ENCODE measurements at places on chromosomes 1 and 21.
A peak's percentile ranks its signal among the peaks of the same experiment; 100 is the strongest.

GRCh38 chr1:87530042-87530807 is 201.5 kb downstream of the LMO4 start:
- DNase-seq, result no peak

- no peak for DNase-seq
These were observed 52.3 kb upstream of the POU2F1 start for GRCh38 chr1:167168424-167168823.

DNA sequence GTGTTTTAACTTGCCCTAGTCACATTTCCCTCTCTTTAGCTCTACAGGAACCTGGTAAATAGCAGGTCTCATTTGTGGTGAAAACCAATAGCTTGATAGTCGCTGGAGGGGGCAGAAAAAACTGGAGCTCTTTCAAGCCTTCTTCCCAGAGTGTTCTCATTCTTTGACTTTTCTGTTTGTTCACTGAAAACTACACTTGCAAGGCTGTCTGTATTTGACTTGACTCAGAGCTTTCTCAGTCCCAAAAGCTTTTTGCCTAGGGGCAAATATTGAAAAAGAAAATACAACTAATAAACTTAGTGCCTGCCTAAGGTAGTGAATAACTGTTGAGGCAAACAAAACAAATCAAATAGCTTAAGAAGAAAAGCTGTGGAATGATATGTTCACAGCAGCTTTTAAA is 217.1 kb upstream of the CHRM3 start:
- DNase-seq, result no peak

DNA sequence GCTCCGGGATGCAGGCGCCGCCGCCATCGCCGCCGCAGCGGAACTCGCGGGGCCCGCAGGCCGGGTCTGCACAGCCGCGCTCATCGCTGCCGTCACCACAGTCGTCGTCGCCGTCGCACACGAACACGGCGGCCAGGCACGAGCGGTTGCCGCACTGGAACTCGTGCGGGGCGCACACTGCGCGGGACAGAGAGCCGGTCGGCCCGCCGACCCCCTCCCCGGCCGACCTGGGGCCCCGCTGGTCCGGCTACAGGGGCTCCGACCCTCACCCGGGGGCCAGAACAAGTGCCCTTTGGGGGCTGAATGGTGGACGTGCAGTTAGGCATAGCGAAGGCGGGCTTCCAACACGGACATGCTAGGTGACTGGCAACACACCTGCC is 38.6 kb upstream of the MAGOH start:
- no peak for DNase-seq

DNA sequence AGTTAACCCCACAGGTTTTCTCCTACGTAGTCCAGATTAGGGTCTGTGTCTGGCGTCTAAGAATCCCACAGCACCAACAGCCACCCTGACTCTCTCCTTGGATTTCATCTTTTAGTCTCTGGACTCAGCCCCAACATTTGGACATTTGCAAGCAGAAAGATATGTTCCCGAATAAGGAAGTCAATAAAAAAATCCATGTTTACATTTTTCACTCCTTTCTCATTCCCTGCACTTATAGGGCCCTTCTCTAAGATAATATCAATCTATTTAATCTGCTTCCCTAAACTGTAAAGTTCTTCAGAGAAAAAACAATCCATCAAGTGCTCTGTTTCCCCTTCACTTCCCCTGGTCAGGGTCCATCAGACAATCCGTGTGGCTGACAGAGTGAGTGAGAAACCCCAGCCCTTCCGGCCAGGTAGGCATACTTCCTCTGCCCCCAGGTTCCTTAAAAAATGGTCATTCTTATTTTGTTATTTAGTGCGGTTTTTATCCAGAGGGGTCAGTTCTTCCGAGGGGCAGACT is 105.9 kb upstream of the CDC42BPA start:
- DNase-seq, result no peak

DNA sequence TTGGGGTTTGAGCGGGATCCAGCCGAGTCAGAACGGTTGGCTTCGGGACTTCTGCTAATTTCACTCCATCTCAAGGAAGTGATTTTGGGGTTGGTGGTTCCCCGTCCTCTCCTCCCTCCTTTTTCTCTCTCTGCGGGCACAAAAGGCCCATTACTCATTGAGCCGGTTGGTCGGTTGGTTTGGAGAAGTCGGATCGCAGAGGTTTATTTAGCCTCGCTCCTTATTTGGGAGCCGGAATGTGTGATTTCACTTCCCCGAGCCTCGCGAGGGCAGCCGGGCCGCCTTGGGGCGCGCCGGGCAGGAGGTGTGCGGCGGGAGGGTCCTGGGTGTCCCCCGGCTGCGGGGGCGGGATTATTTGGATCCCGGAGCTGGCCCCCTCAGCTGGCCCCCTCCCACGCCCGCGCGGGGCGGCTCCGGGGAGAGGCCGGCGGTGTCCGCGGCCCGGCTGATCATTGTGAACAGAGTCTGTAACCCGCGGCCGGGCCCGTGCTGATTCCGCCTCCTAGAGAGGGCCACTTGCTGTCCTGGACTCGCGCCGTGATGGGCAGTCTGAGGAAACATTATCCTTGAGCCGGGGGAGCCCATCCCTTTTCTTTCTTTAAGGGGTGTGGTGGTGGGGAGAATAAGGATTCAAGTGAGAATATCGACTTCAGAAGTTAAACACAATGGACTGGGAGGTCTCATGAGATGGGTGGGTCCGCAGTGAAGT is 1.2 kb downstream of the MAPKAPK2 start:
- DNase-seq, result peak; percentile 74

DNA sequence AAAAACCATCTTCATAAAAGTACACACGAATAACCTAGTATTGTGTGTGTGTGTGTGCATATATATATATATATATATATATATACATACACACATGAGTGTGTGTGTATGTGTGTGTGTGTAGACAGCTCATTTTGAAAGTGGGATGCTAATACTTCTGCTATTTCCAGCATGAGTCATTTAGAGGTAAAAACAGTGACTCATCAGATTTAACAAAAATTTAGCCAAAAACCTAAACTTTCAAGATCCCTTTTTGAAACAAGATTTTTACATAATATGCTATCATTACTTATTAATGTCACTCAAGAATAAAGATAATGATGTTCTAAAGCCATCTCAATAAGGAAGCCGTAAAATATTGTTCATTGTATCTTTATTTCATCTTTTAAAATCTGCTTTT is 35.6 kb upstream of the ADGRL4 start:
- no peak for DNase-seq

DNA sequence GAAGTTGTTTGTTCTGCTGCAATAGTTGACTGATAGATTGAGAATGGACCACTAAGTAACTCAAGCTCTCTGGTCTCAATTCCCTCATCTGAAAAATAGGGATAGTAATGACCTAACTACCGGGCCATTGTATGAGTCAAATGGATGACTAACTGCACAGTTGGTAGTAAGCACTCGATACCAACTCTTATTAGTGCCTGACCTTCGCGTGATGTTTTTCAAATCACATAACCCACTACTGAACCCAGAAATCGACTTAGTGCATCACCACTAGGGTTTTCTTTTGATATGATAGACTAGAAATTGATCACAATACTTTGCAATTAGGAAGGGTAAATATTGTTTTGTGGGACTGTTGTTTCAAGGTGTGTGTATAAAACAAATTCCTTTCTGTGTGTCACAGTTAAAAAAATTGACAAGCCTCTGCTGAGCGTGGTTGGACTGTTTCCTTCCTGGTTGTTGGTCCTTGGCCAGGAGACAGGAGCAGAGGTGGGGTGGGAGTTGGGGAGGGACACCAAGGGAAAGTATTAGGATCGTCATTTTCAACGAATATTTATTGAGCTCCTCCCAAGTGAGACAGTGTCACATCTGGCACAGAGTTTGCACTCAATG is 54.0 kb upstream of the LRP8 start:
- no peak for DNase-seq

- no peak for DNase-seq
These were observed 6.1 kb downstream of the ZNF124 start for GRCh38 chr1:247165674-247166073.

DNA sequence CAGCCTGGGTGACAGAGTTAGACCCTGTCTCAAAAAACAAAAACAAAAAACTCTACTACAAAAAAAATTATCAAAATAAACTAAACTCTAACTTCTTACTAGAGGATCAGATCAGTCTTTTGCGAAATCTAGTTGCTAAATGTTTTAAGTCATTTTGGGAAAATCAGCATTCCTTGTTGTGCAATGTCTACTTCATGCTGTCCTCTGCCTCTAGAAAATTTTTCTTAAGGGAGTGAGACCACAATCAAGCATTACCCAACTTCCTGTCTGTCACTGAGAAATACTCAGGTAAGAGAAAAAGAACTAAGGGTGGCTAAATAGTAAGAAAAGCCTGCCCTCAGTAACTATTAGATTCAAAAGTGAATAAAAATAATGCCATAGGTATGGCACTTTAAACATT is 67.2 kb upstream of the FOXD3 start:
- DNase-seq, result no peak

DNA sequence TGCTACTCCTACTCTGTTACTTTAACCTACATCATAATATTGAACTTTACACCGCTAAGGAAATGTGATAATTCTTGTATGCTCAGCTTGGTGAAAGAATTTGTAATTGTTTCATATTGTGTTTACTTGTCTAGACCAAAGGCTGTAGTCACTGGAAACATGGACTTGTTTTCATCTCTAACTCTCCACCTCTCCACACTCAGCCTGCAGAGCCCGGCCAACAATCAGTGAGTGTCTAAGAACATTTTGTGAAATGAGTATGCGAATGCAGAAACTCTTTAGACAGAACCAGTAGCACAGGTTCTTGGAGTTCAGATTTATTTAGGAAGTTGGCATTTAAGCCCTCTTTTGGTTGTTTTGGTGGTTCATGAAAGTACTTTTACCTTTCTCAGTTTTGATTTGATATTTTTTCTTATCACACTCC is 3.2 kb upstream of the RWDD3 start:
- no peak for DNase-seq

DNA sequence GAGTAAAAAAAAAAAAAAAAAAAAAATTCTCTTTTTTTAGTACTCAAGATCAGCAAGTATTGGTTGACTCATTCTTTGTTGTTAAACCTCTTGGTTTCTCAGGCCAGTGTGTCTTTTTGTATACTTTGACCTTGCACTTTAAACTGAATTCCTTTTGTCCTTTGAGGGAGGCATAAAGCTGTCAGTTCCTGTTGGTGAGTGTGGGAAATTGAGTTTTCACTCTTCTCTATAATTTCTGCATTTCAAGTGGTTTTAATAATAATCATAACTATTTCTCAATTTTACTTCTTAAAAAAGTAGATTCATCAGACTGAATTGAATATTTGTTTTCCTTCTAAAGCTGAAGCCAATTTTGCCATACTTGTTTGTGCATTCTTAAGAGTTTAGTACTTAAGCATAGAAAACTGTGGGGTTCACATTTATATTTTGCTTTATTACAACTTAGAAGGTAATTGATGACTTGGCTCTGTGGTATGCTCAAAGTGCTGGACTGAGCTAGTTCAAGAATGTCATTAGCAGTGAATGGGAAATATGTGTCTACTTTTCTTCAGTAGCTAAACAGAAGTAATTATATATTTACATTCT is 43.4 kb downstream of the ITSN1 start:
- no peak for DNase-seq

DNA sequence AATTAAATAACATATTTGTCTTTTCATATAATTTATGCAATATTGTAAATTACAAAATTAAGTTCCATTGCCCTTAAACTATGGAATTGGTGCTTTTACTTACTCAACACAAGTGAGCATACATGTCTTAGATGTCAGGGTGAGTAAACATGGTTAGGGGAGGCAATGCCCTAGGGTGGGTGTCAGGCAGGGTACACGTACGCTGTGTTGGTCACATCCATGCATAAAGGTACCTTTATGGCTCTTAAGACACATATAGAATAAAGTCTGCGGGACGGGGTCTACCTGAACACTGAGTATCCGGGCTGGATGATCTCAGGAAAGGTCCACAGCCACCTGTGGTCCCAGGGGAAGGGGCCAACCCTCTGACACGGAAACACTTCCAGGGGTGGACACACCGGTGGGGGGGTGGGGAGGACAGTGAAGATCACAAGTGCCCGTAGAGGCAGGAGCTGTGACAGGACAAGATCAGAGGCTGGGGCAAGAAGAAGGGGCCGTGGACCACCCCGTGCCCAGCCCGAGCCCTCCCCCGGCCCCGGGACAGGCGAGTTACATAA is 720 bp downstream of the LIN9 start:
- DNase-seq, result no peak

- no peak for DNase-seq
These were observed 25.7 kb downstream of the RPRD2 start for GRCh38 chr1:150389650-150390049.

- DNase-seq, result no peak
These were observed 372.5 kb upstream of the ST6GALNAC5 start for GRCh38 chr1:76494807-76495206.

GRCh38 chr1:232517204-232517603 is 112.7 kb downstream of the SIPA1L2 start:
- no peak for DNase-seq

DNA sequence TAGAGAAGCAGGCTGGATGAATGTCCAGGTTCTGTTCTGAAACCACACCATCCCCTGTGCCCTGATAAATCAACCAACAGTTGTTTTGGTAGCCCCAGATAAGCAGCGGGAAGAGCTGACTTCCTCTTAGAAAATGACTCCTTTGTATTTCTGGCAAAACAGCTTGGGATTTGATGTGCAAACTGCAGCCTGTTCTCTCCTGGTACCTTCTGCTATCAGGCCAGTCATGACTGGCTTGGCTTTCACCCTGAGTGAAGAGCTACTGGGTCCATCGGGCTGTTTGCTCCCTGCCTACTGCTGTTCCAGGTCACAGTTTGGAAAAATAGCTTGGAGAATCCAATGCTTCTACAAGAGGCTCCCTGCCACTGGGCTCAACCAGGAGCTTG is 116.8 kb downstream of the DTL start:
- DNase-seq, result no peak

- DNase-seq, result no peak
These were observed 23.0 kb upstream of the DMBX1 start for GRCh38 chr1:46466477-46467182.

DNA sequence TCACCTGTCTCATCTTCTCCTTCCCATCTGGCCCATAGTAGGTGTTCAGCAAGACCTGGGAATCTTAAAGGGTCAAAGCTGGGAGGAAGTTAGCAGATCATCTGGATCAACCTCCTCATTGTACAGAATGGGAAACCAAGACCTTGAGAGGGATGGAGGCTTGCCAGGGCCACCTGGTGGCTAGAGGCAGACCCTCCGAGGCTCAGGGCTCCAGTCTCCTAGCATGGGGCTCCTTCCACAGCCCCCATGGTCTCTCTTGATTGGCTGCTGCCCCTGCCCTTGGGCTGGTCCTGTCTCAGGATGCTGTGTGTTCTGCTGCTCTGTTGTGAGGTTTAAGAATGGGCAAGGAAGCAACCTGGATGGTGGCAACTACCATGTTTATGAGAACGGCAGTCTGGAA is 68.7 kb upstream of the CNTN2 start:
- no peak for DNase-seq
